ENCODE measurements at places on chromosomes 13 and 19.

DNA sequence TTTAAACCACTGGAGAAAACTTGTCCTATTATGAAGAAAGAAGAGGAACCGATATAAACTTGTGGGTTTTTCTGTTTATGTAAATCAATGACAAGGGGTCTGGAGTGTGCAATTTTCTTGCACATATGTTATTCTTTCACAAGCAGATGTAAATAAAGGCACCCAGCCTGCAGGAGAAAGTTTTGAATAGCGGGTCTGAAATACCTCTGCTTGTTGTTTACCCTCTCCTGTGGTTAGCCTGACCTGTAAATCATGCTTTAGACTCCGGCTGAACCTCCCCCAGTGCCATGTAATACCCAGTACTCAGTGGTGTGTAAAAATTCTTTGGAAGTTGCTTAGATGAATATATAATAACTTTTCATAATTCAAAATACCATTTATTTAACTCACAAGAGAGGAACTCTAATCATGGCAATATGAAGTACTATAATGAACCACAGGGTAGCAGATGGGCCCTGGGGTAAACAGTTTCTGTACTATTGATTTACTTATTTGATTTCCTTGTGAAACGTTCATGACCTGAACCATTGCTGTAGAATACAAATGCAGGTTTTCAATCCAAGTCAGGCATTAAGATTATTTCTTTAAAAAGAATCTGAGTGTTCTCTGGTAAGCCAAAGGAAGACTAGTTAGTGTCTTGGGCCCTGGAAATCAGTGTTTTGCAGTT lies 245.1 kb downstream of the LMO7 start:
- DNase-seq: no peak

DNA sequence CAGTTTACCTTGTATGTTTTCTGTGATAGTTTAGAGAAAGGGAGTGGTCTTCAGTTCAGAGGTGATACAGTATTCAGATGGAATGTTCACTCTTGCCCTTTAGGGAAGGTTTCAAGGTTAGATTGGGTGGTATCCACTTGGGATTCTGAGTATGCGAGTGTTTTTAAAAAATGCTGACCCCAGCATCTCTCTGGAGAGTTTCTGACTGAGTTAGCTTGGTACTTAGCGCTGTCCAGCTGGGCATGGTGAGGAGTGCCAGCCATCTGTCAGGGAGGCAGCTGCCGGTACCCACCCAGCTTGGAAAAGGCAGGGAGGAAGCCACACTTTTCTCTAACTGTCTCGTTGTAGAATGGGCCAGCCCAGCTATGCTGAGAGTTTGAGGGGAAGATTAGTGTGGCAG lies 63.3 kb downstream of the ARHGEF7 start:
- no peak for DNase-seq

DNA sequence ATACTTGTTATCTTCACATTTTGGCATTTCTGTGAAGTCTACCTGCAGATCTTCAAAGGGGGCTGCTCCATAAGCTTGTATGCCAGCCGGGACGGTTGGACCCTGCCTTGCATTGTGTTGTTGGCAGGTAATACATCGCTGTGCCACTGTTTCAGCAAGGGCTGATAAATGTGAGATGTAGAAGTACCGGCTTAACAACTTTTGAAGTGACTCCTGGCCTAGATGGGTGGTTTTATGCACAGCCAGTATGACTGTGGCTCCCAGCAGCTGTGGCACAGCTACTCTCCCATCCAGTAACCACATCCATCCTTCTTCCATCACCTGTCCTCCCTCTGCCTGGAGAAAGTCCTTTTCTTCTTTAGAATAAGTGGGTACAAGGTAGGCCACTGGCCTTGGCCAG lies 19.7 kb downstream of the ZNF700 start:
- DNase-seq: no peak

DNA sequence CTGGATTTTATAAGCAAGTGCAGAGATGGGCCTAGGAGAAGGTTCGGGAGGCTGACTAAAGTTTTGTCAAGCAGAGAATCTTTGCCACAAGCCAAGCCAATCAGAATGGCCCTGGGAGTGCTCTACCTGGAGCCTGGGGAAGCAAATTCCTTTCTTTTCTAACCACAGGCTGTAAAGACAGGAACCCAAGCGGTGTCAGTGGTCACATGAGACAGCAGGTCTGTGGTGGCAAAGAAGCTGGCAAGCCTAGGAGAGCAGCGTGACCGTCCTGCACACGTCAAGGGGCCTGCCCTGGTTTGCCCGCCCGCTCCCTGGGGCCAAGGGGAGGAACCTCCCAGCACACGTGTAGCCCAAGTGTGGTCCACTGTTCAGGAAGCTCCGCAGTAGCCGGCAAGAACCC lies 90.8 kb downstream of the IPO5 start:
- DNase-seq: no peak
